ENCODE measurements at places on chromosomes 11 and 22.

DNA sequence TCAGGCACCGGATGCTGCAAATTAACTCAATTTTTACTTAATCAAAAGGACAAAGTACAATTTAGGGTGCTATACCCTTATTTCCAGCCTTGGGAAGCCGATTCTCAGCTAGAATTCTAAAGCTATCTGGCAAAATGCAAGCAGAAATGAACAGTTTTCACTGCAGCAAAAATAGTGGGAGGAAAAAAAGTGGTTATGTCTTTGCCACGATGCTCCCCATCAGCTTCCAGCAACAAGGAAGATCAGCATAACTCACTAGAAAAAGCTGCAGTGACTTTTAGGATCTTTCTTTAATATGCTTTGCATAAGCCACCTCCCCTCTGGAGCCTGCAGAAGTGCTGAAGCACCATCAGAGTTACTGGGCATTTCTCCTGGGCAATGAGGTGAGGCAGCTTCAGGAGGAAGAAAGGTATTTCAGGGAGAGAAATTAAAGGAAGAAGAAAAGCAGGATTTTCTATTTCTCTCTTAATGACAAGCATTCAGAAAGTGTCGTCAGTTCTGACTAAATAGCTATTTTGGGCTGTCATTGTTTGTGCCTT is 702.9 kb downstream of the DLG2 start:
- DNase-seq = no peak

- DNase-seq = no peak
Measured at GRCh38 chr22:42080287-42080686, 787 bp downstream of the SMDT1 start.

- DNase-seq = peak; percentile 47
Measured at GRCh38 chr22:31210556-31211421, 1.3 kb upstream of the LIMK2 start.

- peak; percentile 95 for DNase-seq
Measured at GRCh38 chr11:68271781-68272608, at the start of gene C11orf24. TSS of gene C11orf24 (minus strand) at chr11:68271973. CDS start at chr11:68263767, 8,206 bp downstream.

GRCh38 chr11:121472312-121472711 is 19.5 kb upstream of the SORL1-AS1 start:
- DNase-seq = no peak

DNA sequence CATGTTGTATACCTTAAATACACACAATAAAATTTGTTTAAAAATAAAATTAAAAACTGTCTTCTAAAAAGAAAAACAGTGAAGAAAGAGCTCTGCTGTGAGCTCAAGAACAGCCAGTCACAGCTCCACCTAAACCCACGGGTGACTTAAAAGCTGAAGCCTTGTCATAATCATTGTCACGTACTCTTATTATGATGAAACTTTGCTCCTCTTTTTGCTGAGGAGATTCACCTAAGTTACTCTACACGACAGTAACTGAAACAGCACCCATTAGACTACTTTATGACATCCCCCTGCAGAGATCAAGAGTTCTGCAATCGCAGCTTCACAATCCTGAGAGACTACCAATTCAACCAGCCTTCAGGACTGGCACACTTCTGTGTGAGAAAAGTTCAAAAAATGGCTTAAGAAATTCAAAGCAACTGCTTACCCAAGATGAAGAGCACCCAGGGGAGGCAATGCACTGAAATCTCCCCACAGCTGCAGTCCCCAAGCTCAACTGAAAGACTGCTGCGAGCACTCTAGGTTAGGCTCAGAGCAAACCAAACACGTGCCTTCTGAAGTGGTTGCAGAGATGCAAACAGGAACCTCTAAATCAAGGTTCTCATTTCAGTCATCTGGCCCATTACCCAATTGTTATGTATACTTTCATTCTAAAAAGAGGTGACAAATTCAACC is at the start of gene JAML:
Gene JAML, minus strand, starts transcription at position 501 of the 678 bp plus-strand sequence. CDS start 10,145 bp downstream, outside the sequence.
- peak; percentile 70 for DNase-seq

DNA sequence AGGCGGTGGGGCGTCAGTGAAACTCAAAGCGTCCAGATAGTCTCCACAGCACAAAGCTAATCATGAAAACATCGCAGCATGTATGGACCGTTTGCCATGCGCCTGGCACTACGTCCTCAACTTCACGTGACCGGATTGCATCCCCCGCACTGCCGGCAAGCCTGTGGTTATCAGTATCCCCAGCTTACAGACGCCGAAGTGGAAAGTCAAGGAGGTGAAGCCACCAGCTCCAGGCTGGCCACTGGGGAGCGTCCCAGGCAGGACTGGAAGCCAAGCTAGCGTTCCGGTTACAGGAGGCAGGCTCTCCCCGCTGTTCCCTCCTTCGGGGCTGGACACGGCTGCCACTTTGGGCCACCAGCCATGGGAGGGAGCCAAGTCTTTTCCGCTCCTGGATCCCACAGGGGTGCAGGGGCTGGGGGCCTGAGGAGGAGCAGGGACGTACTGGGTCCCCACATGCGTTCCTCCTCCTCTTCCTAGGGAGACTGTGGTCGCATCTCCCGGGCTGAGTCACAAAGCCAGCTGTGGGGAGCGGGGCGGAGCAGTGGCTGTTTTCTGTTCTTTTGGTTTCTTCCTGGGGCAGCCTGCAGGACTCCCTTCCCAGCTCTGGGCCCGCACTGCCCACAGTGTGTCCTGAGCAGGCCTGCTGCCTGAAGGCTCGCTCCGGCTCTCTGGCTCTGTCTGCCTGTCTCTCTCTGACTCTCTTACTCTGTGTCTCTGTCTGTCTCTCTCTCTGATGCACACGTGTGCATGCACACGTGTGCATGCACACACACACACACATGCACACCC is 4.3 kb upstream of the OSBPL5 start:
- DNase-seq = no peak

GRCh38 chr11:1487091-1487850 is 692 bp upstream of the MOB2 start:
- DNase-seq = no peak

- no peak for DNase-seq
Measured at GRCh38 chr11:27129686-27130085, 89.1 kb downstream of the BBOX1 start.

GRCh38 chr11:12536566-12536965 is 137.7 kb upstream of the TEAD1 start:
- no peak for DNase-seq

- DNase-seq = no peak
Measured at GRCh38 chr22:27111796-27112672, 454.6 kb downstream of the MIAT start.

- no peak for DNase-seq
Measured at GRCh38 chr11:67627812-67628624, 1.7 kb downstream of the NUDT8 start.

DNA sequence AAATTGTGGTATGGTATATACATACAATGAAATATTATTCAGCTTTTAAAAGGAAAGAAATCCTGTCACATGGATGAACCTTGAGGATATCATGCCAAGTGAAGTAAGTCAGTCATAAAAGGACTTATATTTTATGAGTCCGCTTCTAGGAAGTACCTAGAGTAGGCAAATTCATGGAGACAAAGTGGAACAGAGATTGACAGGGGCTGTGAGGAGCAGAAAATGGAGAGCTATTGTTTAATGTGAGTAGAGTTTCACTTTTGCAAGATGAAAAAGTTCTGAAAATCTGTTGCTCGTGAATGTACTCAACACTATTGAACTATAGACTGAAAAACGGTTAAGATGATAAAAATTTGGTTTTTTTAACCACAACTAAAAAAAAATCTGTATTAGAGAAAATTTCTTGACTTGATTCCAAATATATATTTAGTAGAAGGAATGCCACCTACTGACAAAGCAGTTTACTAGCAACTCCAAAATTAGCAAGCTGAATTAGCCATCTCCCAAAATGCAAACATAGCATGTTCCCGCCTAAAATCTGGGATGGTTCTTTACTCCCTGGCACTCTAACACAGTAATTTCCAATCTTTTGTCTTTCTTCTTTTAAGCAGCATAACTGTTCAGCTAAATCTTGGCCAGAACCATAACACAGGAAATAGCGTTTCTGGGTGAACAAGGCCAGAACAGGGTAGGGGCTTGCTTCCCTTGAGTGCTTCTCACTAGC is 1.5 kb downstream of the UFD1 start:
- DNase-seq = peak; percentile 43

GRCh38 chr11:76591416-76591815 is 79.1 kb downstream of the LRRC32 start:
- DNase-seq = no peak

DNA sequence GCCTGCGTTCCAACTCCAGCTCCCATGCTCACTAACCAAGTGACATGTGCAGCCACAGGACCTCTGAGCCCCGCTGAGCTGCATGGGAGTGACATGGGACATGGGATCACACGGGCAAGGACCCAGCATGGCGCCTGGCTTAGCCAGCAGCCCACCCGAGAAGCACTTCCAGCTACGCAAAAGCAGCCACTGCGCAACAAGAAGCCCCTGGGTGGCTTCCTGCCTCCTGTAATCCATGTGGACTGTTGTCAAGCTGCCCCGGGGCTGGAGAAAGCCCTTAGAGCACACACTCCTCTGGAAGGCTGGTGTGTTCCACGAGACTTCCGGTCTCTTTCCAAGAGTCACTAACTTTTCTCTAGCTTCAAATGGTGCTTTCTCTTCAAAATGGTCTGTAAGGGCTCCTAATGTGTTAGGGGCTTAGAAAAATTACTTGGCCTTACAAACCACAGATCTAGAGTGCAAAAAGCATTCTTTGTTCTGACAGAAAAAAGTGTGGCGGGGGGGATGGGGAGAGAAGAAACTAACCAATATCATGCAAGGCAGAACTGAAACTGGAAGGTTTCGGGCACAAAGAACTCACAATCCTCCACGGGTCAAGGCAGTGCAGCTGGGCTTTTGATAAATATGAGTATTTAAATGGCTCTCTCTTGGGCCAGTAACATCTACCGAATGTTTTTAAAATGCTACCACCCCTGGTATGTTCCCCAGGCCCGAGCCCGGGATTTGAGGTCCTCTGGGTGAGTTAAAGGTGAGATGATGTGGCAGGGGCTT is 5.5 kb downstream of the C11orf24 start:
- peak; percentile 24 for DNase-seq

DNA sequence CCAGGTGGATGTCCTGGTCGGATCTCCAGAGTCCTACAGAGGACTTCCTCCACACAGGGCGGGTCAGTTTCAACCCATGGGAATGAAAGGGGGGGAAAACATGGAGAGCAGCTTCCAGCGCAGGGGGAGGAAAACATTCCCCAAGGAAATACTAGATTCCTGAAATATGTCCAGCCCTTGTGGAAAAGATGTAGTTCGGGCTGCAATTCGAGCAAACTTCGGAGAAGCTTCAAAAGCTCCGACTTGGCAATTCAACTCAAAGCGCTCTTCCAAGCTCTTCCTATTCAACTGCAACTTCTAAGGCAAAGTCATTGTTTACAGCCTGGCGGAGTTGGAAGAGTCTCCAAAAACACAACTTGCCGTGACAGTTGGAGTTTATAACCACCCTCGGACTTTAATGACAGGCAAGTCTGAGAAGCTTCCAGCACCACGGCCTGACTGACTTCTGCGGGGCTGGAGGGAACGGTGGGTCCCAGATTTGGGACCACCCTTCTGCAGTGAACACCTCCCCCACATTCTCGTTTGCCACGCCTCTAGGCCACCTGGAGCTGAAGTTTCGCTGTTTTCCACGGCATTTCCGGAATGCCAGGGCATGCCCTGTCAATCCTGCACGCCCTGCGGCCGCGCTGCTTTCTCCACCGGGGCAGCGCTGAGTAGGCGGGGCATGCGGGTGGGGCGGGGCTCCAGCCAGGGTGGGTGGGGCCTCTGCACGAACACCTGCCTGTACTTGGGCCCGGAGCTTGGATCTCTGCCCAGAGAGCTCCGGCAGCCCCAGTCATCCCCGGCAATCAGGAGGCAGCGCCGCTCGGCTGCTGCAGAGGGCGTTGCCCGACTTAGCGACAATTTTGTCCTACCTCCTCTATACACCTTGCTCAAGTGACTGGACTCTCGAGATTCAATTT is 49.0 kb upstream of the BIRC3 start:
- DNase-seq = peak; percentile 88

GRCh38 chr22:28440592-28441390 is 238.8 kb downstream of the TTC28 start:
- no peak for DNase-seq
